GM03348 (cell line): ENCODE measurements at places on chromosomes 16 and 17.

- DNase-seq, result peak; percentile 86
Observed at GRCh38 chr17:29039764-29040598, 3.0 kb upstream of the PIPOX start.

GRCh38 chr16:55475919-55476318, 3.1 kb upstream of the MMP2 start:
- no peak for DNase-seq

- DNase-seq, result no peak
Observed at GRCh38 chr17:9261081-9262012, 240.0 kb downstream of the NTN1 start.

DNA sequence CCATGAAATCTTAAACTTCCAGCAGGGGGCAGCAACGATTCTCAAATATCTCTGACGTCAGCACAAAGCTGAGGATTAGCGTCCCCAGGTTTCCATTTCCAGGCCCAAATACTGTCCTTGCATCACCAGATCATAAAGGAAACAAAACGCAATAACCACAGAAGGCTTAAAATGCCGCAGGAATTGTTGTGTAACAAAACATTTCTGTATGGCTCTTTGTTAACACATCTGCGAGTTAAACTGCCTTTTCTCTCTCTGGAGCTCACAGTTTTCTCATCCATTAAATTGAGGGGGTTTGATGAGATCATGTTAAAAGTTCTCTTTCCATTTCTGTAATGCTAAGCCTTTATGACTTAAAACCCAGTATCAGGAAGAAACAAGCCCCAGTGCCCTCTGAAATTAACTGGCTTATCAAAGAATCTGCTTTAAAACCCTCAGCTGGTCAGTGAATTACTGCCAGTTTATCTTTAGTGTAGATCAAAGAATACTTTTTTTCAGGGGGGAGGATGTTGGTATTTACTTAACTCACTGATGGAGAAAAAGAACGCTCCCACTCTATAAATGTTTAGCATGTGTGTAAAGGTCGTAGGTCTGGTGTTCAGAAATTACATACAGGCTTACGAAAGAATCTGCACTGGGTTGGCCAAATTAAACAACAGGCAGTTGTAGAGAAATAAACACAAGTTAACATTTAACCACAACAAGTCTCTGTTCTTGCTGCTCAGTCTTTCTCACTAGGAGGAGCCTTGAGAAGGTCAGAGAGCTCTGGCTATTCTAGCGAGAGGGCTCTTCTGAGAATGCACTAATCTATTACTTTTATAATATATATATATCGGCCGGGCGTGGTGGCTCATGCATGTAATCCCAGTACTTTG, 10.6 kb upstream of the TERF2 start:
- peak; percentile 83 for DNase-seq
